ENCODE measurements at places on chromosomes 13 and 19.
A peak's percentile ranks its signal among the peaks of the same experiment; 100 is the strongest.

DNA sequence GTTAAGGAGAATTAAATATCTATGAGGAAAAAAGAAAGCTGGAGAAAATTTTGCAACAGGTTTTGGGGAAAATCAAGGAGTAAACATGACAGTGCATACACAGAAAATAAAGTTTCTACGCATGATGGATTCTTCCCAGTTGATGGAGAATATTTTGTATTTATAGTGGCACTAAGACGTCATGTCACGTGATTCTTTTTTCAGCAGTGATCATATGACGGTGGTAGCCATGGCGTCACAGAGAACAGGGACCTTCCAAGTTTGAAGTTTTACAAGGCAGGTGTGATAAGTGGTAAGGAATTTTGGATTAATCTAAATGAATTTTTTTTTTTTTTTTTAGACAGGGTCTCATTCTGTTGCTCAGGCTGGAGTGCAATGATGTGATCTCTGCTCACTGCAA, 8.5 kb downstream of the MBD3L1 start:
- DNase-seq = no peak

- DNase-seq = no peak
These were observed 11.6 kb downstream of the USP12 start for GRCh38 chr13:27159806-27160563.

- DNase-seq = no peak
These were observed 36.9 kb upstream of the GRTP1 start for GRCh38 chr13:113400621-113401451.

DNA sequence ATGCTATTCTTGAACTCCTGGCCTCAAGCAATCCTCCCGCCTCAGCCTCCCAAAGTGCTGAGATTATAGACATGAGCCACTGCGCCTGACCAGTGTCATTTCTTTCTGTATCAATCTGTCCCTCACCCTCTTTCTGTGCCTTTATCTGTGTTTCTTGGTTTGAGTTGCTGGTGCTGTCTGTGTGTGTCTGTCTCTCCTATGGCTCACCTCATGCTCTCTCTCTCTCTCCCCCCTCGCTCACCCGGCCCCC, 9.9 kb downstream of the IRF2BP1 start:
- no peak for DNase-seq

DNA sequence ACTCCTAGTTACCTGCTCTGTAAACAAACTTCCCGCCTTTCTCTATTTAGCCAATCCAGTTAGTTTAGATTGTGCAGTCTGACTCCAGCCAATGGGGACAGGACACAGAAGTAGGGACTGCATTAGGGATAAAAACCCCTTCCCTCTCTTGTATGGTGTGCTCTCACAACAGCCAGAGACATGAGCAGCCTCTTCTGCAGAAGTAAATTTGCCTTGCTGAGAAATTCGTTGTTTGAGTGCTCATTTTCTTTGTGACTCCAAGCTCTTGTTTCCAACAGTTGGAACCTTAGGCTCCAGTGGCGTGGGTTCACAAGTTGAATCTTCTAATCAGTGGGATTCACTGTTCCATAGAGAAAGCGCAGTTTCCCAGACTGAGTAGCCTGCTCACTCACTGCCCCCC, 66.1 kb downstream of the ZNF93 start:
- DNase-seq = no peak

DNA sequence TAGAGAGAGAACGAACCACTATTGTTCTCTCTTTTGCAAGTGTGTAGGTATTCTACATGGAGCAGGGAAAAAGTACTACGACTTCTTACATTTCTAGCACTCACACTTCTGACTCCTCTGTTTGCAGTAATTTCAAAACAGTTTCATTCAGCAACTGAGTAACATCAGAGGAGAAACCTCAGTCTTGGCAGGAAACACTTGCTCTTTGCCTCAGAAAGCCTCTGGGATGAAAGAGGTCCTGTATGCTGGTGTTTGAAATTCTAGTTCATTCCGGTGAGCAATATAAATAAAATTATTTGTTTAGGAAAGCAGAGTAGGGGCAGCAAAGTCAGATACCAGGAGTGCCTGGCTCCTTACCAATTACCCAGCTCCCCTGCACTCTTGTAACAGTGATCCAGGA, 595.5 kb downstream of the TBC1D4 start:
- DNase-seq = no peak

GRCh38 chr19:42198676-42199439, 18.6 kb downstream of the DEDD2 start:
- no peak for DNase-seq

DNA sequence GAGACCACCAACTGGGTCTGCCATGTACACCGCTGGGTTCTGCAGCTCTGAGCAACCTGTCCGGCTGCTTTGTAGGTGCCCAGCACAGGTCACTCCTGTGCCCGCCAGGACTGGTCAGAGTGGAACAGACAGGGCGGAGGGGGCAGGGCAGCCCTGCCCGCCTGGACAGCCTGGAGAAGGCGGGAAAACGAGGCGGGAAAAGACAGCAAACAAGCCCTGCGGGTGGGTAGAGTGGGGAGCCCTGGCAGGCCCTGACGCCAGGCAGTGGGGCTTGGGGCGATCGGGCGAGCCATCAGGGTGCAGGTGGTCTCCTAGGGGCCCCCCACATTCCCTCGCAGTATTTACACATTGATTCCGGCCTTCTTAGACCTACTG, 533 bp upstream of the UHRF1 start:
- DNase-seq = no peak

DNA sequence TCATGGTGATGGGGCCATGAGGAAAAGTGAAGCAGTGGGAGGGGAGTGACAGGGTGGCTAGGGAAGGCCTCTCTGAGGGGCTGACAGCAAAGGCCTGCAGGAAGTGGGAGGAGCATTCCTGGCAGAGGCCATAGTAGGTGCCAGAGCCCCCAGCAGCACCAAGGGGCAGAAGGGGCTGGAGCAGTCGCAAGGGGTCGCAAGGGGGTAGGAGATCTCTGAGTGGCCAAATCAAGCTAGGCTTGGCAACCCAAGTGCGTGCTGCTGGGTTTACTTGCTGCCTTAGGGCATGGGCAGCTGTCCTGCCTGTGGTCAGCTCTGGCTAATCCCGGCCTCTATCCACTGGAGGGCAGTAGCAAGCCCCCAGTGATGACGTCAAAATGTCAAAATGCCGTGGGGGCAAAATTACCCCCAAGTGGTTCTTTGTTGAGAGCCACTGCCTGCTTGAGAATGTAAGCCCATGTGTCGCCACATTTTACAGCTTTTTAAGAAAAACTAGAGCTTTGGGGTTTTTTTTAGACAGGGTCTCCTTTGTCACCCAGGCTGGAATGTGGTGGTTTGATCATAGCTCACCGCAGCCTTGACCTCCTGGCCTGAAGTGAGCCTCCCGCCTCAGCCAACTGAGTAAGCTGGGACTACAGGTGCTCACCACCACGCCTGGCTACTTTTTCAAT, 11.8 kb downstream of the CCDC97 start:
- no peak for DNase-seq

DNA sequence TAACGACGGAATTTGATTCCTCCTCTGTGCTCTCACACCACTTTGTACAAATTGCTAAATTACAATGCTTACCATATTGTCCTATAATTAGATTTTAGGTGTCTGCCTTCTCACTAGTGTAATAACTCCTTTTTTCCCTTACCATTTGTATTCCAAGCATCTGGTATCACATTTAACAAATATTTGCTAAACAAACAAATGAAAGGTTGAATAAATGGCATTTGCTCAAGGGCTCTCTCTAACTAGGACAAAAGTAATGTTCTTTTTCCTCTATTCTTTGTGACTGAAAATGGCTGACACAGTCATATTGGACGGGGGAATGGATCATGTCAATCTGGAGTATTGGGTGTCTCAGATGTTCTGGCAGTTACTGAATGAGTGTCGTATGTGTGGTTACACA, 99.7 kb downstream of the ENOX1 start:
- no peak for DNase-seq

GRCh38 chr19:12666265-12667048, at the start of the genes MAN2B1 and WDR83:
Gene MAN2B1 (minus strand): TSS chr19:12666742. CDS start chr19:12666701, 41 bp downstream.
Gene WDR83 (plus strand): TSS chr19:12666807. CDS start chr19:12669791, 2,984 bp downstream.
- DNase-seq = no peak

DNA sequence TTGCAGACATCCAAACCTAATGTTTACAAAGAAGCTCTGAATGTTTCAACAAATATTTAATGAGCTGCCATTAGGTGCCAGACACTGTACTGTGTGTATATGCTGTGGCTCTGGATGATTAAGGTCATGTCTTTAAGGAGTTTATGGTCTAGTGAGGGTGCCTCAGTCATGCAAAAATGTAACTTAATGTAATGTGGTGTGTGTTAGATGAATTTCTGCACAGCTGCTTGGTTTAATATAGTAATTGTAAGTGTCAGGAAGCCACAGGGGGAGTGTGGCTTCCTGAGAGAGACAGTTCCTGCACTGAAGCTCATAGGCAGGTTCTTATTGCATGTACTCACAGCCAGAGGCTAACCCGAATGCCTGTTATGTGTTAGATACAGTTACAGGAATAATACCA, 43.3 kb downstream of the SPATA13 start:
- DNase-seq = no peak

DNA sequence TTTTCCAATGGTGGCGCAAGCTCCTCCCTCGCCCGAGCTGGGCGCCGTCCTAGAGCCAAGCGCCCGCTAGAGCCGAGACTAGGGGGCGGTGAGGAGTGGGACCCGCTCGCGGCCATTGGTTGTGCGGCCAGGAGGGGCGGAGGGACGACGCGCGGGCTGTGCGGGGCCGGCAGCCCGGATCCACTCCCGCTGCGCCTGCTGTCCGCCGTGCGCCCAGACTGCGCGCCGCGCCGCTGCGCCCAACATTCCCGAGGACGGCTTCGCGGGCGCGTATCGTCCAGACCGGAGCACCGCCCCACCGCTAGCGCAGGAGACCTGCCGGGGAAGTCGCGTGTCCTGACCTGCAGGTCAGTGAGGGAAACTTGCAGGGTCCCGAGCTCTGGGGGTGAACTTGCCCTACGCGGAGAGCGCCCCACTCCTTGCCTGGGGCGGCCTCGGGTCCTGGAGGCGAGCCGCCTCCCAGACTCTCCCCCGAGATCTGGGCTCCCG, at the start of gene SERTM1:
Gene SERTM1, plus strand, starts transcription at position 183 of the 489 bp plus-strand sequence. CDS start 21,059 bp downstream, outside the sequence.
- DNase-seq = no peak

DNA sequence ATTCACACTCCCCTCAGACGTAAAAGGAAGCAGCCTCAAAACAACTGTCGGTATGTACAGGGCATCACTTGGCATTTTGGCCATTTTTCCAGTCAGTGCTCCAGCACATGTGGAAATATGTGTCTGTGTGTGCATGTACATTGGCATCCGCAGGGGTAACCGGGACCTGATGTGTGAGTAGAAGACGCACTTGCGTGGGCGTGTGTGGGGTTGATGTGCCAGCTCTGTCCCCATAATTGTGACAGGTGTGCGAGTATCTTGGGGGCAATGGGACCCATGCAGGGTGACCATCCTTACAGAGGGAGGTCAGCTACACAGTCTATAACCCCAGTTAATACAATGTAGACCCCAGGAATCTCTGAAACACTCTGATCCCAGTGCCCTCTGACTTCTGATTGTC, 7.3 kb upstream of the ZNF331 start:
- DNase-seq = no peak

DNA sequence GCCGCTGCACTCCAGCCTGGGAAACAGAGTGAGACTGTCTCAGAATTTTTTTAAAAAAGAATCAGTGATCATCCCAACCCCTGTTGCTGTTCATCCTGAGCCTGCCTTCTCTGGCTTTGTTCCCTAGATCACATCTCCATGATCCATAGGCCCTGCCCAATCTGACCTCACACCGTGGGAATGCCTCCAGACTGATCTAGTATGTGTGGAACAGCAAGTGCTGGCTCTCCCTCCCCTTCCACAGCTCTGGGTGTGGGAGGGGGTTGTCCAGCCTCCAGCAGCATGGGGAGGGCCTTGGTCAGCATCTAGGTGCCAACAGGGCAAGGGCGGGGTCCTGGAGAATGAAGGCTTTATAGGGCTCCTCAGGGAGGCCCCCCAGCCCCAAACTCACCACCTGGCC, at the start of gene KLK2:
Gene KLK2, plus strand, starts transcription at position 384 of the 400 bp plus-strand sequence. CDS start 35 bp downstream, outside the sequence.
- DNase-seq = no peak

DNA sequence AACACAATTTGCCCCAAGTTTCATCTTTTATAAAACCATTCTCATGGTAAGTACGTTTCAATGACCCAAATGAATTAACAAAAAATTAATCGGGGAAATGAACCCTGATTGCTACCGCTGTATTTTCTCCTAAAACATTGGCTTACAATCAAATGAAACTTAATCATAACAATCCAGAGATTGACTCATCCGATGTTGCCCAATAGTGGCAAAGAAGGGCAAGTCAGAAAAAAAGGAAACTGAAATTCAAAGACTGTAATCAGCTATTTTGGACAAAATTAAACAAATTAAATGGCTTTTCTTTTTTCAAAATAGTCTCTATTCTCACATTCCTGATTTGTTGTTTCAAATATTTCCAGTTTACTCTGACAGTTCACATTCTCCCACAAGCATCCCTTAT, 3.9 kb upstream of the ACOD1 start:
- no peak for DNase-seq

- peak; percentile 59 for DNase-seq
These were observed at the start of gene ZNF432 for GRCh38 chr19:52048555-52049501. Gene ZNF432 (minus strand): TSS chr19:52048838. CDS start chr19:52046868, 1,970 bp downstream.

GRCh38 chr19:10279737-10280442, 6.9 kb upstream of the ICAM4 start:
- DNase-seq = no peak

GRCh38 chr13:32840989-32841713, 175.1 kb upstream of the KL start:
- DNase-seq = no peak

DNA sequence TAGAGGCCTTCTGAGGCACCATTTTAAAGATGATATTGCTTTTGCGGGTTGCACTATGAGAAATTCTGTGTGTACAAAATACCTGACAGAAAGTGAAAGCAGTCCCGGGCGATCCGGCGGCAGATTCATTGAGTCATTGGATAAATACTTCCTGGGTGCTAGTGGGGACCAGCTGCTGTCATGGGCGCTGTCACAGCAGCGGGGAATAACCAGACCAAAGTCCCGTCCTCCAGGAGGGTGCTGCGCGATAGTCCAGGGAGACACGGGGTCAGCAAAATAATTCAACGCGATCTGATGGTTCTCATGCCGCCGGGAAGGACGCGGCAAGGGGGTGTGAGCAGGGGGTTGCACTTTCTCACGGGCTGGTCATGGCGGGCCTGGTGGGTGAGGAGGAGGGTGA, 13.5 kb downstream of the ZFR2 start:
- DNase-seq = no peak

DNA sequence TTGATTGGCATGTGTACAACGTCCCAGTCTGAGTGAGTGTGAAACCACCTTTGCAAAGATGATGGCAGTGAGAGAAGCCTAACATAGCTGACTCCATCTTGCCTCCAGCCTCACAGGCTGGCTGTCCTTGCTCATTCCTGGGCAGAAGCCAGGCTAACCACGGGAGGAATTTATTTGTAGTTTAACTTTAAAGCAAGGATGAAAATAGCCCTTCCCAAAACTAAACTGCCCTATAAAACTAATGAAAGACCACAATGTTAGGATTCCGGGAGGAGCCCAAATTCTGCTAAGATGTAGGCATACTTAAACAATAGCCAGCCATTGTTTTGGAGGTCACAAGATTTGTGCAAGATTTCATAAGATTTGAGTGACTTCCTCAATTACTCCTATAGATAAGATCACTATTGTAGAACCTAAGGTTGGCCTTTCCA, 96.6 kb upstream of the LSM14A start:
- no peak for DNase-seq

- DNase-seq = no peak
These were observed 15.6 kb upstream of the CCNE1 start for GRCh38 chr19:29796173-29796573.

- no peak for DNase-seq
These were observed 36.8 kb downstream of the UFM1 start for GRCh38 chr13:38386421-38386820.

GRCh38 chr19:44808463-44809371, at the start of gene BCAM:
Gene BCAM (plus strand): TSS chr19:44809103. CDS start chr19:44809125, 22 bp downstream.
- DNase-seq = no peak

- DNase-seq = no peak
These were observed 3.8 kb downstream of the GRIK5 start for GRCh38 chr19:42066075-42066754.

All from epithelial cell of proximal tubule (primary cell).